Ascending aorta (tissue), 2 donors: ENCODE measurements at places on chromosomes 11 and 22.

DNA sequence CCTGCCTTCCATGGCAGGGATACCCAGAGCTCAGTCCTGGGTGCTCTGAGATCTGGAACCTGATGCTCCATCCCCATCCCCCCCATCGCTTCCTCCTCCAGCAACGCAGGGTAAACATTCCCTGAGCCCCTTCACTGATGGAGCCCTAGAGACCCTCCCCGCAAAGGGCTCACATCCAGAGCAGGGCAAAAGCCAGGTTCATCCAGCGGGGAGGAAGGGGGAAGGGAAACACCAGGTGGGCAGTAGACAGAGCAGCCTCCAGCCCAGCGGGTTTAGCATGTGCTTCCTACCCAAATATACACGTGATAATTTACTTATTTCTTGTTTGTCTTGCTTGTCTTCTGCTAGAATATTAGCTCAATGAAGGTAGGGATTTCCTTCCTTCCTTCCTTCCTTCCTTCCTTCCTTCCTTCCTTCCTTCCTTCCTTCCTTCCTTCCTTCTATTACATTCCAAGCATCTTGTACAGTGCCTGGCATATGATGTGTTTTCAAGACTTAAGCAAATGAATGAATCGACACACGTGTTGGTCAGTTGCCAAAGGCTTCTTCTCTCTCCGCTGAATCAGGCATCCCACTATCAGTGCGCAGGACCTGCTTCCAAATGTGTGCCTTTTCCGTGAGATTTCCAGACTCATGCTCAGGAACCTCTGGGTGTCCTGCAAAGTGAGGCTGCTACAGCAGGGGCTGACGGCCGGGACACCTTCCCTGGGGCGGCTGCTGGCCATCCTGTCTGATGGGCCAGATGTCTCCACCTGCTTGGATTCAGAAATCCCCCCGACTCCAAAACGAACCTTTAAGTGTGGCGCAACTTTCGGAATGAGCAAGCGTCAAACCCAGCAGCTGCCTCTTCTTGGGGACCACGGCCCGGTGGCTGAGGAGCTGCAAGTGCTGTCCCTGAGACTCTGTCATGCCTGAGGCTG, 955.1 kb downstream of the BRD1 start:
- peak; percentile 39 for DNase-seq

GRCh38 chr11:118065384-118065783, 11.5 kb upstream of the TMPRSS4 start:
- DNase-seq: no peak

- DNase-seq: no peak
These were observed 20.7 kb upstream of the EMID1 start for GRCh38 chr22:29184849-29185490.

GRCh38 chr11:69403556-69404215, 77.8 kb upstream of the LINC01488 start:
- no peak for DNase-seq

DNA sequence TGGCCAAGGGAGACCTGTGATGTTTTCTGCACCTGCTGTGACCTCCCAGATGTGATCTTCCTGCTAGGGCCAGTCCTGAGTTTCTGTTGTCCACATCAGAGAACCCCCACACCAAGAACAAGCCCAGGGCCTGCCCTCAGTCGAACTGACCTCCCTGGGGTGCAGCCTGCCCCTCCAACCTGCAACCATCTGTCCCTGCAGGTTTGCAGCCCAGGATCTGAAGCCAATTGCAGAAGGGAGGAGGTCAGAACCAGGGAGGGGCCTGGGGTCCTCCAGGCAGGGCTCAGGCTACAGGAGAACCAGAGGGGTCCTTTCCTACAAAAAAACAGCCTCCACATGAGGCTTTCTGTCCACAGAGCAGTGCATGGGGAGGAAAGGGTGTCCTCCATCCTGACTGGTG, 807 bp downstream of the TRIM3 start:
- DNase-seq: no peak

DNA sequence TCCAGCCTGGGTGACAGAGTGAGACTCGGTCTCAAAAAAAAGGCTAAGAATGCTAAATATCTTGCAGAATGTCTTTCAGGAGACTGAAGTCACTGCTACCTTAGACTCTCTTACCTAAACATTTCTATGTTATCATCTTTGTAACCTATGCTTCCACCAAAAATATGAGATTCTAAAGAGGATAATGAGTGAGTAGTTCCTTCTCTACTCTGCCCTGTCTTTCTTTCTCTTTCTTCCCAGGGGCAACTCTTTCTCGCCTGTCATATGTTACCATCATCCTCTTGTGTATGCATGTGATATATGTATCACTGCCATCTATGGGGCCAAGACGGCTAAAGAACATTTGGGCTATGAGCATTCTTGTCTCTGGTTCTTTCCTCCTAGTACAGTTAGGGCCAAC, 9.0 kb upstream of the RASSF10 start:
- DNase-seq: no peak

- DNase-seq: peak; percentile 75
These were observed 15.6 kb downstream of the TOM1 start for GRCh38 chr22:35315141-35315854.

GRCh38 chr11:71420455-71421241, 27.5 kb downstream of the DHCR7 start:
- DNase-seq: no peak
